Activated T-helper 1 cell treated with anti-CD3 and anti-CD28 coated beads, Interleukin-2, amount 50 U/mL, for 16 hours (primary cell): ENCODE measurements at places on chromosomes 11 and 22.

GRCh38 chr11:45896422-45896984, 10.6 kb downstream of the FREY1 start:
- no peak for DNase-seq

DNA sequence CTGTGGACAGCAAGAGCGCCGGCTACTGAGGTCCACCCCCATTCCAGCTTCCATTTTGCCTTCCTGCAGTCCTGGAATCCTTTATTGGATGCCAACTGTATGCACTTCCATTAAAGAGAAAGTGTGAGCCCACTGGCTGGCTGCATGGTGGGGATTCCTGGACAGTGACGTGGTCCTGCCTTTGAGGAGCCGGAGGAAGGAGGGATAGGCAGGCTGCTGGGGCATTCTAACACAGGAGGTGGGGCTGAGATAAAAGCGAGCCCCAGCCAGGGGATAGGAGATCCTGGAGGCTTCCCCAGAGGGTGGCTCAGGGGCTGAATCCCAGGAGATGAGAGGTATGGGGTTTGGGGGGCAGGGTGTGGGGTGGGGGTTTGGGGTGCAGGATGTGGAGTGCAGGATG, 984.7 kb downstream of the BRD1 start:
- DNase-seq: no peak

DNA sequence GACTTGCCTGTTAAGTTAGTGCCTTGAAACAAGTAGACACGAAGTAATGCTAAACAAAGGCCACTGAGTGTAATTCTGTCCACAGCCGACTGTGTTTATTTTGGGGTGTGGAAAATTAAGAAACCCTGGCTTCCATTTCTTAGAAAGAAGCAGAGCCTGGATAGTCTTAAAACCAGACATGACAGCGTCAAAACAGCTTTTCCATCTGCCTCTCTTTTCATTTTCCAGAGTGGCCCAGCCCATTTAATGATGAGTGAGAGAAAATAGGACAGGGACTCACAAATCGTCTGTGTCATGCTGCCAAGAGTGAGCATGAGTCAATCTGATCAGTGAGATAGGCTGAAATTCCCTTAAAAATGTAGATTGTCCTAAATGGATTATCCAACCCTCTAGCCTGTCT, 485.9 kb downstream of the JRKL start:
- DNase-seq: no peak

GRCh38 chr11:10329935-10330334, 25.1 kb downstream of the ADM start:
- DNase-seq: no peak

GRCh38 chr11:106262852-106263251, 185.4 kb downstream of the AASDHPPT start:
- DNase-seq: no peak

DNA sequence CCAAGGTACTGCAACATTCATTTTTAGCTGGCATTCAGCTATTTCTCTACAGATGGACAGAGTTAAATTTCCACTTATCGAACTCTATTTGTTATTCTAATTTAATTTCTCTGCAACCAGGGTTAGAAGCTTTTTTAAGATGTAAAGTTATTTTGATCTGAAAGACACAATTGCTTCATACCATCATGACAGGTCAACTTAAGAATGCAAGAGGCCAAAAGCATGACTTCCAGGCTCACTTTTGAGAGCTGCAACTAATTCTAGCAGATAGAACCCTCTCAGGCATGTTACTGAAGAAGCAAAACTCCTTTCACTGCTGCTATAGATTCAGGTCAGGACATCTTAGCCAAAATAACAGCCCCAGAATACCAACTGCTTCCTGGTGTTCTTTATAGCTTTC, 86.5 kb upstream of the GALNT18 start:
- no peak for DNase-seq

GRCh38 chr11:70471254-70471653, 72.9 kb downstream of the CTTN start:
- DNase-seq: no peak

DNA sequence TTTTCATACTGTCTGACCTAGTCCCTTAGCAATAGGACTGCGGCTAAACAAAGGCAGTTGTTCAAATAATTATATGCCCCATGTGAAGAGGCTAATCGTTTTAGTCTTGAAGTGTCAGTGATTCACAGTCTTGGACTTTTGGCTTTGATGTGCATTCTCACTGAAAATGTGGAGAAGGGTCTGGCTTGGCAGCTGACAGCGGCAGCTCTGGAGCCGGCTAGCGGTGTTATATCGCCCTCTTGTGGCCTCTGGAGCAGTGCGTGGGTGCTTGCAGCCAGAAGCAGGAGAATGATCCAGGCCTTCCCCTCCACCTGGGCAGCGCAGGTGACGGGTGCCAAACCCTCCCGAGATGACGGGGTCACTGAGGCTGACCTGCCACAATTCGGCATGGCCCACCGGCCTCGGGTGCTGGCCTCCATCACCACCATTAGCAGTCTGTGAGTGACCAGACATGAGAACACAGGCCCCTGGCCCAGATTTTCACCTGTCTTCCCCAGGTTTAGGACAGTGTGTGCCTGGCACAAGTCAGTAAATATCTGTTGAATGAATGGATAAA, 90.3 kb upstream of the PITPNB start:
- peak; percentile 63 for DNase-seq

GRCh38 chr11:93614173-93614722, 47.2 kb upstream of the CEP295 start:
- DNase-seq: no peak

GRCh38 chr11:613369-613968, 2.3 kb downstream of the IRF7 start:
- peak; percentile 55 for DNase-seq

- no peak for DNase-seq
These were observed 66.3 kb downstream of the C11orf91 start for GRCh38 chr11:33634291-33634834.

DNA sequence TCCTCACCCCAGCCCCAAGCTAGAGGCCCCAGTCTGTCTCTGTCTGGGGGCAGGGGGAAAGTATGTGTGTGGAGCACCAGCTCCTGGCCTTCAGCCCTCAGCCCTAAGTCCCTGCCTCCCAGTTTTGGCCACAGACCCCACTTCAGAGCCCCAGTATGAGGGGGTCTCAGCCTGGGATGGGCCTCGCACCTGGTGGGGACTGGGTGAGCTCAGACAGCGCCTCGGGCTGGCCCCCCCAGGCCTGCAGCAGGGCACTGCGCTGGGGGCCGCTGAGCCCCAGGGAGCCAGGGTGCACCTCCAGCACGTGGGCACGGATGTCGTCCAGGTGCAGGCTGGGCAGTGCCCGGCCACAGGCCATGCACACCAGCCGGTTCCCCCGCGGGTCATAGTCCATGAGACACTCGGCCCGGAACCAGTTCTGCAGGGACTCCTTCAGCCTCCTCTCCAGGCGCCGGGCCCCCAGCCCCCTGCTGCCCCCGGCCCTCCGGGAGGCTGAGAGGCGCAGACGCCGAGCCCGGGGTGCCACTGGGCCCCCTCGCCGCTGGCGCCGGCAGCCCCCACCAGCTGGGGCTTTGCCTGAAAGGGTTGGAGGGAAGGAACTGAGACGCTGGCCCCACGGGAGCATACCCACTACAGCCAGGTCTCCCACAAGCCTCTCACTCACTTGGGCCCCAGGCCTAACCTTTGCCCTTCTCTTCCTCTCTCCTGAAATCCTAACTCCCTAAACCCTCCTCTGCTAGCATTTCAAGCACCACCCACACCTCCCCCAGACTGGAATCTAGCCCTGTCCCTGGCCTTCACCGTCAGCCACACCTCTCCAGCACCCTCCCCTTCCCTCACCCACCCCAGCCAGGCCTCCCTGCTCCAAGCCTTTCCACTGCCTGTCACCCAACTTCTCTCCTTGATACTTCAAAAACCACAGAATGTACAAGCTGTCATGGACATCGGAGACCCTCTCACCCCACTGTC, 3.6 kb downstream of the ZFTA start:
- DNase-seq: no peak

DNA sequence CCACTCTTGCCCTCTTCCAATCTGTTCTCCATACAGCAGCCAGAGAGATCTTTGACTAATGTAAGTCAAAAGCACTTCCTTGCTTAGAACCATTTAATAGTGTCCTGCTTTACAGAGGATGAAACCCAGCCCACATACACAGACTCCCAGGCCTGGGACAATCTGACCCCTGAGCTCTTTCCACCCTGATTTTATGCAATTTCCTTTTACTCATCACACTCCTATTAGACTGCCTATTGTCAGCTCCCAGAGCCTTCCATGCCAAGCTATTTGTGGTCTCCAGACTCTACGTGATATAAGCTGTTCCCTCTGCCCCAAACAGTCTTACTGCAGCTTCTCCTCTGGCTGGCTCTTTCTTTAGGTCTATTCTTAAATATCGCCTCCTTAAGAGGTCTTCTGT, 28.1 kb downstream of the ME3 start:
- no peak for DNase-seq

GRCh38 chr11:8239536-8240228, 24.0 kb downstream of the LMO1 start:
- DNase-seq: no peak

GRCh38 chr11:72576243-72576595, 98.0 kb downstream of the PDE2A start:
- no peak for DNase-seq

DNA sequence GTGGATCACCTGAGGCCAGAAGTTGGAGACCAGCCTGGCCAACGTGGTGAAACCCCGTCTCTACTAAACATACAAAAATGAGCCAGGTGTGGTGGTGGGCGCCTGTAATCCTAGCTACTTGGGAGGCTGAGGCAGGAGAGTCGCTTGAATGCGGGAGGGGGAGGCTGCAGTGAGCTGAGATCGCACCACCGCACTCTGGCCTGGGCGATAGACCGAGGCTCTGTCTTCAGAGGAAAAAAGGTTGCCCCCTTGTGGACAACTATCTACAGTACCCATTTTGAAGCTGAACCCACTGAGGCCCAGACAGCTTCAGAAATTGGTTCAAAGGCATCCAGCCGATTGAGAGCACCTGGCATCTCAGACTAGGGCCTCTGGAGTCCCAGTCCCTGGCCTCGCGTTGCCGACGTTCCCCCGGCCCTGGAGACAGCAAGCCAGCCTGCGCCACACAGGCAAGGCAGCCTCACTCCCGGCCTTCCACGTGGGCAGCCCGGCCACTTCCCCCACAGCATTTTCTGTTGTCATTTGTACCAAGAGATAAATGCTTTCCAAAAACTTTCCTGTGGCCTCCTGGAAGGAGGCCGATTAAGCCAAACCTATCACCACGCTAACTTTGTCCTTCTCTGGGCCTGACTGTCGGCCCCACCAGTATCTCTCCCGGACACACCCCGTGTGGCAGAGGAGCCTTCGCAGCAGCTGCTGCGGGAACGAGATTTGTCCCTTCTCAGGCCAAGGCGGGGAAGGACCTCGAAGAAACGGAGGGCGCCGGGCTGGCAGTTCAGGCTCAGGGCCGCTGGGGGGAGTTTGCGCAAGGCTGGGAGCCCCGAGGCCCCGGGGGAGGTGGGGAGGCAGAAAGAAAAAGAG, 82.8 kb downstream of the FLI1 start:
- DNase-seq: no peak

DNA sequence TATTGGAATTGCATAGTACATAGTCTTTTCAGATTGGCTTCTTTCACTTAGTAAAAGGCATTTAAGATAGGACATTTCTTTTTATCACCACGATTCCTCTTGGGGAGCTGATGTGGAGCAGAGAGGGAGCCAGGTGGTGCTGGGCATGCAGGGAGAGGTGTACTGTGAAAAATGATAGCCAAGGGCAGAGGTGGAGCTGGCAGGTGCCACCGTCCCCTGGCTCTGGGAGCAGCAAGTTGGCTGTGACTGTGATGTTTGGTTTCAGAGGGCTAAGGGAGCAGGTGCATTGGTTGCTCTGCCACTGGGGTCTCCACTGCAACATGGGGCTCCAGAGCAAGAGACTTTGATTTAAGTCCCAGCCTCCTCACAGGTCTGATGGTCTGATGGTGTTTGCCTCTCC, 16.5 kb downstream of the SGSM1 start:
- DNase-seq: no peak

GRCh38 chr11:79437278-79437980, 3.4 kb downstream of the TENM4 start:
- DNase-seq: no peak

- no peak for DNase-seq
These were observed 164.1 kb downstream of the ARHGAP42 start for GRCh38 chr11:100851147-100851546.

DNA sequence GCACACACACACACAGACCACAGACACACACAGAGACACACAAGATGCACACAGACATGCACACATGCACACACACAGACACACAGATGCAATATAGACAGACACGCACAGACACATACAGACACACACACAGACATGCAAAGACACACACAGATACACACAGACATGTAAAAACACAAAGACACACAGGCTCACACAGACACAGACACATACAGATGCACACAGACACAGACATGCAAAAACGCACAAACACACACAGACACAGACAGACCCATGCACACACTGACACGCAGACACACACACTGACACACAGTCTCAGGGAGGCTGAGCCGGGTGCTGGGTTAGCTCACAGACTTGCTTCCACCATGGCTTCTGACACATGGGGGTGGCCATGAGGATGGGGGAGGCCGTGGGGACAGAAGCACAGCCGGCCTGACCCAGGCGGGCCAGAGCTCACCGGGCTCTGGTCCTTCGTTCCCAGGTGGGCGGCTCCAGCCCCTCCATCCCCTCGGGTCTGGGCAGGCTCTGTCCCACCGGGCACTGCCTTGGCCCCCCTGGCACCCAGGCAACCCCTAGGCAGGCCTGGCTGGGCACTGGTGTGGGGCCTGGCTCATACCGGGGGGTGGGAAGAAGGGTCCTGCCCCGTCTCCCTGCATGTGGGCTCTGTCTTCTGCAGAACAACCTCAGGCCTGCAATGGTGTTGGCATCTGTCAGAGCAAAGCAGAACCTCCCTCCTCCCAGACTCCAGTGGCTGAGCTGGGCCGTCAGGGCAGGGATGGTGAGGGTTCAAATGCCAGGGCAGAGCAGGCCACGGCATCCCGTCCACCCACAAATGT, 1489.5 kb downstream of the BRD1 start:
- DNase-seq: no peak

GRCh38 chr11:57873196-57873911, 111.8 kb downstream of the CTNND1 start:
- no peak for DNase-seq

DNA sequence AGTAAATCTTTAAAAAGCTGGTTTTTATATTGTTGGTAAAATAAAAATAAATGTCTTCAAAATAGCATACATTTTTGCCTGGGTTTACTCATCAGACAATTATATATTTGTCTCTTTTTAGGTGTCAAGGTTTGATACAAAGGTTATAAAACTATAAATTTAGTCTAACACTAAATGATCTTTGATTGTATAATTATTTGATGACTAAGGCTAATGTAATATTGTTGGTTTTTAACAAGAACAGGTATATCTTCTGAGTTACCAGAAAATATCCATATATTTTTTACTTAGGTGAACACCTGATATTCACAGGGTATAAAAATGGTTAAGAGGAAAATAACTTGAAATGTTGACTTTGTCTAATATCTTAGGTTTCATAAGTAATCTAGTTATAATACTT, 104.3 kb downstream of the KIF18A start:
- no peak for DNase-seq
